ENCODE measurements at places on chromosomes 2 and 18.

DNA sequence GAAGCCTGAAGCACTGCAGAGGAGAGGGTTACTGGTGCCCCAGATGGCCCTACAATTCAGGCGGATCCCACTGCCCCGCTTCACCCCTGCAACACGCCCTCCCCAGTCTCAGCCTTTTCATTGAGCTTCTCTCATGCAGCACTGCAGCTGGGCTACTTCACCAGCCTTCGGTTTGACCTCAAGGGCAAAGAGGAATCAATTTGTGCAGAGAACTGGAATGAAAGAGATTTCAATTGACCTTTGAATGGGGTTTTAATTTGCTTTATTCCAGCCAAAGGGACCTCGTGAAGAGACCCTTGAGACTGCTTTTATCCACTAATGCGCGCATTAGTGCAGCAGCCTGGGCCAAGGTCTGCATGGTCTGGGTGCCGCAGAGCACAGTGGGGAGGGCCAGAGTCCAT, 8.8 kb upstream of the POMC start:
- DNase-seq = no peak

DNA sequence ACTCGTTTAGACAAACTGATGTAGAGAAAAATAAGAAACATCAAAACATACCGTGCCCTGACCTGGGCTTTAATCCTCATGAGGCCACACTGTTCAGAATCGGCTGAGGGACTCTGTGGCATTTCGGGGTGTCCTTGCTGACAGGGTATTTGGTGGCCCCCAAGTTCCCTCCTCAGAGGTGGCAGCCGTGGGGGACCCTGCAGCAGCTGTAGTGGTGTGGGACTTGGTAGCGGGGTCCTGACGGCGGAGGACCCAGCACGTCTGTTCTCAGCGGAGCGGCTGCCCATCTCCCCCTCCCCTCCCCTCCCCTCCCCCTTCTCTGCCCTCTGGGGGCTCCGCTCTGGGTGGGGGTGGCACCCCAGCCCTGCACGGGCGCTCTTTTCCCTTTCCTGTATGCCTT, 18.4 kb downstream of the KCNG2 start:
- DNase-seq = no peak

GRCh38 chr2:150977296-150977695, 284.4 kb downstream of the RBM43 start:
- DNase-seq = no peak

DNA sequence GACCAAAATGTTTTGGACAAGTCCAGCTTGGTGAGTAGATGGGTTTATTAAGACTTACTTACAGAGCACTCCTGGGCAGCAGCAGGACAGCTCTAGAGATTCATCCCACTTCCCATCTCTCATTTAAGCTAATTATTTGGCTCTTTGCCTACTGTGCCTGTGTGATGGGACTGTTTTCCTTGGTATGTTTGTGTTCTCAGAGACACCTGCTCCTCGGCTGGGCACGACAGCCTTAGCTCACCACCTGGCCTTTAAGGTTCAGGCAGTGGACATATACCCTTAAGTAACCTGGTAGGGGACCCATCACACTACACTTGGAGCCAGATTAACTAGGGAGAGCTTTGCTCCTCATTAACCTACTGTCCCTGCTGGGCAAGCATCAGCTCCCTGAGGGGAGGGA, 41.7 kb upstream of the EFEMP1 start:
- no peak for DNase-seq

DNA sequence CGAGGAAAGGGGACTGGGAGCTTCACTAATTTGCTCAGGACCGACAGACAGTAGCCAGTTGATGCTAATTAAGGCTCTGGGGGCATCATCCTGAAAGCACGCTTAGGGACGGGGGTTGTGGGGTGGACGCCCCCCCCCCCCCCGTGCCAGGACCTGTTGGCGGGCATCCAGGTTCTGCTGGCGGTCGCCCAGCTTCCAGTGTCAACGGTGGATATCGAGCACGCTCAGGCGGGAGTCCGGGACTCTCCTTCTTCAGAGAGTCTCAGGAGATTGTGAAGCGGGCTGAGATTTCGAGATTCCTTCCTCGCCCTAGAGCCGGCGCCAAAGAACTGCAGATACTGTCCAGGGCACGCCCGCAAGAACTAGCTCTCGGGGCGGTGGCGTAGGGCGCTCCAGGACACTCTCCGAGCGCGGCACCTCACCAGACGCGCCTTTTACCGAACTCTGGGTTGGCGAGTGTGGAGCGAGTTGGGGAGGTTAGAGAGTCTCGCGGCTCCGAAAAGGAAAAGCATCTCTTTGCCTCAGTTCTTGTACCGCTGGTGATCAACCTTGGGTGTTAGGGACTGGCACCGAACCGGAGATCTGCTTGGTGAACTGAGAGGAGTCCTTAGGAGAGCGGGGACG, 5.6 kb downstream of the RAX start:
- DNase-seq = no peak

- DNase-seq = no peak
These were observed 8.8 kb downstream of the EVX2 start for GRCh38 chr2:176074919-176075425.

DNA sequence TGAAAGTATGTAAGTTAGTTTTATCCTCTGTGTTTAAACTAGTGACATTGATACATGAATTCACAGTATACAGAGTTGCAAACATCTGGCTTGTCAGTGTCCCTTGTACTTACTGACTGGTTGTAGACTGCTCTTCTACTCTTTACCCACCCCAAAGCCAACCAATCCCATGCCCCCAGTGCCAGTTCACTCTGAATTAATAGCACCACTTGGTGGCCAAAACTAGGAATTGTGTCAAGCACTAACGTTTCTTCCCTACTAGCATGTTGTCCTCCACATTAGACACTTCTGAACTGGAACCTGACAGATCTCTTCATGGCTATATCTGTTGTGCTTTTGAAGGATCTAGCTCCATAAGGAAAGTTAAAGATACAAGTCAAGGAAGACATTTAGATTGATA, 27.2 kb upstream of the OTX1 start:
- no peak for DNase-seq

- DNase-seq = no peak
These were observed 355.0 kb downstream of the SOCS6 start for GRCh38 chr18:70643812-70644211.

DNA sequence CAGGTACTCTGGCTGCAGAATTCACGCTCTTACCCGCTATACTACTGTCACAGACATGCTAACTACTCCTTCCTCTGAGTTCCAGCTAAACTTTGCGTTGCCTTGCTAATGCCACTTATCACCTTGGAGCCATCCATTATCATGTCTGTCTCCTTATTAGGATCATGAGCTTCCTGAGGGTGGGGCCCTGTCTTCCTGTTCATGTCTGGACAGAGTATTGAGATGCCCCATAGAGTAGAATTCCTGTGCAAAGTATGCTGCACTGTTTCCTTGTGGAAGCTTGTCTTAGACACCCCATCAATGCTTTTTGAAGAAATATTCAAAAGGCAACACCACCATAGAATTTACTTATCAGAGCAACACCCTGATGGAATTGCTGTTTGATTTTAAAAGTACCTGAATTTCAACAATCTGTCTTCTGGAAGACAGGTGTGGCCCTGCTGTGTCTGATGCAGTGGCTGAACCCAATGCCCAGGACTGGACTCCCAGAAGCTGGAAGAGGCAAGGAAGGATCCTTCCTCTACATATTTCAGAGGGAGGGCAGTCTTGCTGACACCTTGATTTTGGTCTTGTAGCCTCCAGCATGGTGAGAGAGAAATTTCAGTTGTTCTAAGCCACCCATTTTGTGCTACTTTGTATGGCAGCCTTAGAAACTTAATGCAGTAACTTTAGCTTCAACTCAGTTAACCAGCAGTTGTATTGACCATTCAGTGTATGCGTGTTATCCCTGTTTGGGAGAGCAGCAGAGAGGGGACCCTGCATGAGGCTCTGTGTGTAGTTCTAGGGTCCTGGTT, 5.6 kb downstream of the LAMA3 start:
- no peak for DNase-seq

- DNase-seq = no peak
These were observed 4.4 kb upstream of the RFX8 start for GRCh38 chr2:101479328-101479727.

GRCh38 chr2:205682971-205683501, 735 bp downstream of the NRP2 start:
- no peak for DNase-seq

DNA sequence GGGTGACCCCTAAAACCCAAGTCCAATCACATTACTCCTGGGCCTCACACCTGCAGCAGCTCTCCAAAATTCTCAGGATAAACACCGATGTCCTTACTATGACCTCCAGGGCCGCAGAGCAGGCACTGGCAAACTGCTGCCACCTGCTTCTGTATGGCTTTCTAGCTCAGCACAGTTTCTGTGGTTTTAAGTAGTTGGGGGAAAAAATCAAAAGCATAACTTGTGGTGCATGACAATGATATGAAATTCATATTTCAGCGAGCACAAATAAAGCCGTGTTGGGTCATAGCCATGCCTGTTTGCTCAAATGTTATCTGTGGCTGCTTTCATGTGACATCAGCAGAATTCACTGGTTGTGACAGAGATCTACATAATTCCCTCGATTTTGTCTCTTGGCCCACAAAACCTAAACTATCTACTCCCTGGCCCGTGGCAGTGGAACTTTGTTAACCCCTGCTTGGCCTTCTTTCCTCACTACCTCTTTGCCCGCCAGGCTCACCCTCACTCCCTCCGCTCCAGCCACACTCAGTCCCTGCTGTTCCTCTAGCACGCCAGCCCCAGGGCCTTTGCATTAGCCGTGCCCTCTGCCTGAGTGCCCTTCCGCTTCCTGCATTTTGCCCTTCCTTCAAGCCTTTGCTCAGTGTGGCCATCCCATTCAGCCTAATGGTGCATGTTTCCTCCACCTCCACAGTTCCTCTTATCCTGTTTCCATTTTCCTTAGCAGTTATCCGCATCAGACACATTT, 108.3 kb downstream of the AGAP1 start:
- no peak for DNase-seq

GRCh38 chr2:12504443-12504842, 212.3 kb upstream of the TRIB2 start:
- DNase-seq = no peak

- no peak for DNase-seq
These were observed 19.3 kb upstream of the DSG2 start for GRCh38 chr18:31478688-31479087.

DNA sequence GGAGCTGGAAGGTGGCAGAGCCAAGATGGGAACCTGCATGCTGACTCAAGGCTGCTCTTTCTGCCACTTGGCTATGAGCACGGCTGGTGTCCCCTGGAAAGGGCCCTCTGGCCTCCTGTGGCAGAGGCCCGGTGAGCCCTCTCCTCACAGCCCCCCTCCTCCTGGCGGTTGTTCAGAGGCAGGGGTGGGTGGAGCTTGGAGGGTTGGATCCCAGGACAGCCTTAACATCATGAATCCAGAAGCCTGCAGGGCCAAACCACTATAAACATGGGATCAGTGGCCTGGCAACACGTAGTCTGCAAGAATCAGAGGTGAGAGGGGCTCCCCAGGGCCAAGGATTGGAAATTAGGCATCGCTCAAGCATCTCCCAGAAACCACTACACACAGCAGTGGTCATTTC, 48.5 kb upstream of the LOXHD1 start:
- no peak for DNase-seq

DNA sequence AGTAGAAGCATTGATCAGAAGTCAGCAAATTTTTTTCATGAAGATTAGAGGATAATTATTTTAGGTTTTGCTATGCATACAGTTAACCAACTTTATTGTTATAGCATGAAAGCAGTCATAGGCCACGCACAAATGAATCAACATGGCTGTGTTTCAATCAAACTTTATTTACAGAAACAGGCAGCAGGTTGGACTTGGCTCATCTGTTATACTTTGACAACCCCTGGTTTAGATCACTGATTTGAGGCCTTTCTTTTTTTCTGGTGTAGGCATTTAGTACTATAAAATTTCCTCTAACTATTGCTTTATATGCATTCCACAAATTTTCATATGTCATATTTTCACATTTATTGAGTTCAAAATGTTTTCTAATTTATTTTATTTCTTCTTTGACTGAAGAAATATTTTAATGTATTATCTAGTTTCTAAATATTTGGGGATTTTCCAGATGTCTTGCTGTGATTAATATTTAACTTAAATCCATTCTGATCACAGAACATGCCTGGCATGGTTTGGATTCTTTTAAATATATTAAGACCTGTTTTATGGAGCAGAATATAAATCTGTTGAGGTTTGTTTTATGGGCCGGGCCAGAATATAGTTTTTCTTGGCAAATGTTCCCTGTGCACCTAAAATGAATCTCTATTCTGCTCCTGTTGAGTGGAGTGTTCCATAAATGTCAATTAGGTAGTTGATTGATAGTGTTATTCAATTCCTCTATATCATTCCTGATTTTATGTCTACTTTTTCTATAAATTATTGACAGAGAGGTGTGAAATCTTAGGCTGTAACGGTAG, 116.3 kb upstream of the KLHL29 start:
- no peak for DNase-seq

DNA sequence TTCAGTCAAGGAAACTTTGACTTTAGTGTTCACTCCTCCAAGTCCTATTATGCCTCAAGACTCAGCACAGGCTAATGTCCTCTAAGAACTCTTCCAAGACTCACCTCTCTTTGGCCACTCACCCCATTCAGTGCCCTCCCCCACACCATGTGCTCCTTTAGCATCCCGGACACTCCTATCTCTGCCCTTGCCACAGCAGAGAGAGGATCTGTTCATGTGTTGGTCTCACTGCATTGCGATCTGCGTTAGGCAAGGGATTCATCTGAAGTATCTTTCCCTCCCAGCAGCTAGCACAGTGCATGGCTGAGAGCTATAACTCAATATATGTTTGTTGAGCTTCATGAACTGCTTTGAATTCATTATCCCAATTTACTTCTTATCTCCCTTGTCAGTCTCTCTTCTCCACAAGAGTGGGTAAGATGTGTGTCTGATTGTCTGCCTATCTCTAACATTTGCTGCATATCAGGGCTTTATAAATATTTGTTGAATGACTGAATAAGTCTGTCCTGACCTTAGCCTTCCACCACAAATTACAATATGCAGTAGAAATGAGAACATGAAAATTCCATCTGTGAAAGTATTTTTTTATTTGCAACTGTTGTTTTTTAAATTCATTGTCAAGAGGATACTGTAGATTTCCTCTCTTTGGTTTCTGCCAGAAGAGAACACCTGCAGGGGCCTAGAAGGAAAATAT, 179.9 kb upstream of the NCKAP5 start:
- no peak for DNase-seq

DNA sequence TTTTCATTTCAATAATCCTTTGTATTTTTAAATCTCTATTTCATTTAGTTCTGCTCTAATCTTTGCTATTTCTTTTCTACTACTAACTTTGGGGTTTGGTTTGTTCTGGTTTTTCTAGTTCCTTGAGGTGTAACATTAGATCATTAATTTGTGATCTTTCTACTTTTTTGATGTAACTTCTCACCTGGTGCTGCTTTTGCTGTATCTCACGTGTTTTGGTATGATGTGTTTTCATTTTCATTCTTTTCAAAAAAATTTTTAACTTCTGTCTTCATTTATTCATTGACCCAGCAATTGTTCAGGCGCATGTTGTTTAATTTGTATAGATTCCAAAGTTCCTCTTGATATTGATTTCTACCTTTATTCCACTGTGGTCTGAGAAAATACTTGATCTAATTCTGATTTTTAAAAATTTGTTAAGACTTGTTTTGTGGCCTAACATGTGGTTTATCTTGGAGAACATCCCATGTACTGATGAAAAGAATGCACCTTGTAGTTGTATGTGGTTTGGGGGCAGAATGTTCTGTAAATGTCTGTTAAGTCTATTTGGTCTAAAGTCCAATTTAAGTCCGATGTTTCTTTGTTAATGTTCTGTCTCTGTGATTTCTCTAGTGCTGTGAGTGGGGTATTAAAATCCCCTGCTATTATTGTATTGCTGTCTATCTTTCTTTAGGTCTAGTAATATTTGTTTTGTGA, 17.3 kb upstream of the MALT1 start:
- DNase-seq = no peak

GRCh38 chr2:67930156-67930555, 132.6 kb downstream of the C1D start:
- no peak for DNase-seq

Measured in NK-92 treated with Interleukin-12 subunit alpha and Interleukin-12 subunit beta, amount 100 ng/mL, for 24 hours (cell line).